ENCODE measurements at places on chromosomes 3 and 15.

- no peak for DNase-seq
Measured at GRCh38 chr15:58748040-58748851, 1.3 kb downstream of the ADAM10 start.

DNA sequence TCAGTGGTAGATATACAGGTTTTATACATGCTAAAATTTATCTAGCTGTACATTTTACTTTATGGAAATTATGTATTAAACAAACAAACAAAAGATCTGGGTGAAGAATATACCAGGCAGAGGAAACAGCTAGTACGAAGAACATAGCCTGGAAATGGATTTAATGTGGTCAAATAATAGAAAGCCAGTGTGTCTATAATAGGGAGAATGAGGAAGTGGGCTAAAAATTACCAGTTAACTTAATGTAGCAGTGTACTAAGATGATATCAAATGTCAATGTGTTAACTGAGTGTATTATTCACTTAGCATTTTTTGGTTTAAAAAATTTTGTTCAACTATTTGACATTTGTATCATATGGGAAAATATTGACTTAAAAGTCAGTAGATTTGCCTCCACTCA is 22.8 kb upstream of the SLC15A2 start:
- DNase-seq, result no peak

DNA sequence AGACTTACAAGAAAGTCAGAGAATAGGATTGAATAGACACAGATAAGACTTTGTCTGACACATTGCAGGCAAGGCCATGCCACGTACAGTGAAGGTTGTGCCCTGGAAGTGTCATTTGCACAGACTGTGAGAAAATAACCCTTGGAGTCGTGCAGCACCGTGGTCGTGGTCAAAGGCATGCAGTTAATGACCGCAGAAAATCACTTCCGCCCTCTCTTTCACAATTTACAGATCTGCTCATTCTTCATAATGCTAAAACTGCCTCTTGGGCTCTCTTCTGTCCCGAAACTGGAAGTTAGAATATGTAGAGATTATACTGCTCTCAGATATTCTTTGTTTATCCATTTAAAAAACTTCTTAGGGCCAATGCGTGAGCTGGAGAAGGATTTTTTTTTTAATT is 73.2 kb upstream of the CTXND1 start:
- DNase-seq, result no peak

DNA sequence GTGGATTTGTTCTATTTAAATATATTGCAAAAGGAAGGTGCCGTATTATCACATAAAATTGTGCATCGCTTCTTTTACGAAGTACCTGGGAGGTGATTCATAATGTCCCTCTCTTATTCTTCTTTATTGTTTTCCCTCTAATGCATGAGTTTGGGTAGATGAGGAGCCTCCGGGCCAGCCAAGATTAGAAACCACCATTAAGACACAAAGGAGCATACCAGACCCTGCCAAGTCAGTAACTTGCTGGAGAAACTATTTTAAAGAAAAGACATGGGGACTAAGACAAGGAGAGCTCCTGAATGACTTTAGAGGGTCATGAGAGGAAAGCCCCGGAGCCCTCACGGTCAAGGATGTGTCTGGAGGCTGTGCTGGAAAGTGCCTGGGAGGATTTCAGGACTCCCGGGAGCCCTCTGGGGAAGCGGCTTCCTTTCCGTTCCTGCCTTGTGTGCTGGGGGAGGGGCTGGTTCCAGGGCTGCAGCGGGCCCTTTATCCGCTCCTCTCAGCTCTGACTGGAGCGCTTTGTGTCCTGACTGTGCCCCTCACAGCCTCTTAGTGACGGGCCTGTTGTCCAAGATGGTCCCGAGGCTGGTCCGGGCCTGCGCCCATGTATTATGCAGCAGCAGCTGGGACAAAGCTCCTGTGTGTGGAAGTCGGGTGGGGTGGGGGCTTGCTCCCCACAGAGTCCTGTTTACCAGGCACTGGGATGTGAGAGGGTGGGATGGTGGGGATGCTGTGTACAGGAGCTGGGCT is 35.7 kb downstream of the CORO2B start:
- DNase-seq, result no peak

GRCh38 chr3:87800516-87800915 is 258.3 kb downstream of the CGGBP1 start:
- DNase-seq, result no peak

DNA sequence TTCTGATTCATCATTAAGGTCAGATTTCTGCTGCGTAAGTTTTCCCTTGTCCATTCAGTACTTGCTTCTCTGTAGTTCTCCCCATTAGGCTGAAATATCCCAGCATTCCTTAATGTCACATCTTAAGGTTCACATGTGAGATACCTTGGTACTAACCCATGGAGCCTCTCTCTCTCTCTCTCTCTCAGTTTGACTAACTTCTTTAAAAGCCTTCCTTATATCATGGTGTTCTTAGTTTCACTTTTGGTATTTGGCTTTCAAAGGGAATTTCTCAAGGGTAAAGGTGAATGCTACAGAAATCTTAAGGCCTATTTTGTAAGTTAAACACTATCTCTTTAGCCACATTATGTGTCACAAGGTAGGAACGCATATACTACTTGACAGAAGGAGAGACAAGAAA is 427.3 kb upstream of the ZNF717 start:
- no peak for DNase-seq

All from AG09309 (cell line).